ENCODE measurements at places on chromosomes 11 and 22.

DNA sequence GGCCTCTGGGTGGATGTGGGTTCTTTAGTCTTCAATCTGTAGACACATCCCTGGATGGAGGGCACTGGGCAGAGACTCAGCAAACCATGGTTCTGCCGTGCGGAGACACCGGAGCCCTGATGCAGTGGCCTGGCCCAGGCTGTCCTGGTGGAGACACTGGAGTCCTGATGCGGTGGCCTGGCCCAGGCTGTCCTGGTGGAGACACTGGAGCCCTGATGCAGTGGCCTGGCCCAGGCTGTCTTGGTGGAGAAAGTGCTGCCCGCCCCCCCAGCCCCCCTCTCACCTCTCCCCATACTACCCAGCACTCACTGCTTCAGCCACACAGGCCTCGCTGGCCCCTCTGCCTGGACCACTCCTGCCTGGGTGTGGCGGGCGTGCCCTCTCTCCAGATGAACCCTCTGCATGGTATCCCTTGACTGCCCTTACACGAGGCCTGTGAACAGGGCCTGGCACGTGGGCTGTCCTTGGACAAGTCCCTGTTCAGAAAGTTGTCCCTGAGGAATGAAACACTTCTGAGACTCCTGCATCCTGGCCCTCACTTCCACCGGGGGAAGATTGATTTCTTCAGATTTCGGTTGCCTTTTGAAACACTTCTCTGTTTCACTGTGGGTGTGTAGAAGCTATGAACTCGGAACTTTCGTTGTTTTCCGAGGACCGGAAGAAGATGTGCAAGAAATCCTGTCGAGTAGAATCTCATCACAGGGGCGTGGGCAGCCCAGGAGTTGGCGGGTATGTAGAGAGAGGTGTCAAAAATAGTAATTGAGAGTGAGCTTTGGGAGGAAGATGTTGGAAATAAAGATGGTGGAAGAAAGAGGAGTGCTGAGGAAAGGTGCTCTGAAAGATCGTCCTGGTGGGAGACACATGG lies 26.2 kb downstream of the IGHMBP2 start:
- no peak for DNase-seq

- no peak for DNase-seq
Observed at GRCh38 chr11:66388780-66389386, 17.3 kb upstream of the SLC29A2 start.

GRCh38 chr11:119422809-119423508 lies at the start of gene THY1:
THY1 (minus strand) TSS chr11:119423172; CDS start chr11:119420905, 2,267 bp downstream.
- DNase-seq: no peak

DNA sequence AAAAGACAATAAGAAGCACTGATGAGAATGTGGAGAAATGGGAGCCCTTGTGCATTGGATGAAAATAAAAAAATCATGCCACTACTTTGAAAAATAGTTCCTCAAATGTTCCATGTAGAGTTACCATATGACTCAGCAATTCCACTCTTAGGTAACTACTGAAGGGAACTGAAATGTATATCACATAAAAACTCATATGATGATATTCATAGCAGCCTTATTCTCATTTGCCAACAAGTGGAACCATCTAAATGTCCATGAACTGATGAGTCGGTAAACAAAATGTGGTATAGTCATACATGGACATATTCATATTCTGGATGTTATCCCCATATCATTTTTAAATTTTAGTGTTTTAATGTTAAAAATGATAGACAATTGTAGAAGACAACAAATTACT lies 3.5 kb downstream of the KRTAP5-9 start:
- DNase-seq: no peak

GRCh38 chr11:100810666-100811065 lies 123.6 kb downstream of the ARHGAP42 start:
- DNase-seq: no peak

GRCh38 chr11:34331329-34331728 lies 26.5 kb downstream of the ABTB2 start:
- DNase-seq: no peak

DNA sequence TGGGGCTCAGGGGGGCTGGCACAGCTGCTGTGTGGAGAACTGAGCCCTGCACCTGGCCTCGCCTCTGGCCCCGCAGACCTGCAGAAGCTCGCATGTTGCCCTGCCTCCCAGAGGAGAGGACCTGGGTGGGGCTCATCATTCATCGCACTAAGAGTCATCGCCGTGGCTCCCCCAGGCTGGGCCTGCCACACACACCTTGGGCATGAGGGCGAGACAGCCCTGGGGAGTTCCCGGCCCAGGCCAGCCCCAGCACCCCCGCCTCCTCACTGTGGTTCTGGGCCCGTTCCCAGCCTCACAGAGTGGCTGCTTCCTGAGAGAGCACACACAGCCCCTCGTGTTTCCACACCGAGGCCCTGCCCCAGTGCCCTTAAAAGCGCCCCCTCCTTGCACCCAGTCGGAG lies 694.6 kb downstream of the TBC1D22A start:
- DNase-seq: no peak

- DNase-seq: no peak
Observed at GRCh38 chr11:74417860-74418508, 19.8 kb upstream of the PGM2L1 start.
